ENCODE measurements at places on chromosomes 3 and 15.

DNA sequence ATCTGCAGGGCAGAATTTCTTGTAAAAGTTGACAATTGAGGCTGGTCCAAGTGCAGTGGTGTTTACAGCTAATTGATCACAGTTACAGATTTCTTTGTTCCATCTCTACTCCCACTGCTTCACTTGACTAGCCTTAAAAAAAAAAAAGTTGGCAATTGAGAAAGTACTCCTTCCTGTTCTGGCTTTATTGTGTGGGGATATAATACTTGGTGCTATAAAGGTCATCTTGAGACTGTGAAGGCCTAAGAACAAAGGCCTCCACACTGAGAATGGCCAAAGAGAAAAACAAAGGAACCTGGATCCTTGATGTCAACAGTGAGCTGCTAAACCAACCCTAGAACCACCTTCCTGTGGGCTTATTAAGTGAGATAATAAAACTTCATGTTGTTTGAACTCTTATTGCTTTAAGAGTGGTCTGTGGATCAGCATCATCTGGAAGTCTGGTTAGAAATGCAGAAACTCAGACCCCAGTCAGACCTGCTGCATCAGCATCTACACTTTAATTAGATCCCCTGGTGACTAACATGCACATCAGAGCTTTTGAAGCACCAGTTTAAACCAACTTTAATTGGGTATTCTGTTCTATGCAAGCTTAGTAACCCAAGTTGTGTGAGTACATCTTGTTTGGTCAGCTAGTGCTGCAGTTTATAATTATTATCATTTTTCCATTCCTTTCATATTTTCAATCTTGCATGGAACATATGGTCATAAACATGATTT lies 55.2 kb downstream of the TMOD3 start:
- DNase-seq = no peak

- no peak for DNase-seq
Observed at GRCh38 chr3:112776836-112777235, 69.8 kb downstream of the CD200R1L start.

GRCh38 chr3:147963711-147964110 lies 554.5 kb downstream of the ZIC1 start:
- DNase-seq = no peak

DNA sequence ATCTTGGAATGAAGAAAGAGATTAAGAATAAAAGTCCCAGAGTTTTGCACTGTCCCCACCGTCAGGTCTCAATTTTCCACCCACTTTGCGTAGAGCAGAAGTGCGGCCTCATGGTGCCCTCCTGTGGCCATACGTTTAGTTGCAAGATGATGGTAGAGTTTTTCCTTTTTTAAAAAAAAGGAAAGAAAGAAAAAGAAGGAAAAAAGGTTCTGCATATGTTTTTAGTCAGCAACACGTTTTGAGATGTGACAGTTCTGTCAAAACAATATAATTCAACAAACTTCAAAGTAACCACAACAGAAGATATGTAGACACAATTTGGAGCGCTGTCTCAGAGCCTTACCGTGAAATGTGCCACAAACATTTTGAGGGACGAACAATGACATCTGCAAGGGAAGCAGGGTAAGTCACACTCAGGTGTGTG lies 24.6 kb downstream of the EBLN2 start:
- no peak for DNase-seq

GRCh38 chr3:185405243-185405642 lies 42.3 kb downstream of the MAP3K13 start:
- no peak for DNase-seq

GRCh38 chr15:43775411-43775965 lies 1.3 kb downstream of the ELL3 start:
- DNase-seq = peak; percentile 16

DNA sequence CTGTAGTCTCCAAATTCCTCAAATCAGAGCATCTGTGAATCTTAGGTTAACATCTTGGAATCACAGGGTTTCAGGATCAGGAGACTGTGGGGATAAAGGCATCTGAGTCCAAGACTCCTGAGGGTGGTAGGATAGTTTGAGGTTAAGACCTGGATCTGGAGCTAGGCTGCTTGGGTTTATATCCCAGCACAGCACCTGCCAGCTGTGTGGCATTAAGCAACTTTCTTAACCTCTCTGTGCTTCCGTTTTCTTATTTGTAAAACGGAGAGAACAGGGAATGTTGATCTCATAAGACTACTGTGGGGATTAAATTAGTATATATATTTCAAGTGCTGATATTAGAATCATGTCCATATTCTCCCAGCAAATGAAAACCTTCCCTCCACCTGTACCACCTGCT lies 33.6 kb downstream of the WNT7A start:
- DNase-seq = no peak

DNA sequence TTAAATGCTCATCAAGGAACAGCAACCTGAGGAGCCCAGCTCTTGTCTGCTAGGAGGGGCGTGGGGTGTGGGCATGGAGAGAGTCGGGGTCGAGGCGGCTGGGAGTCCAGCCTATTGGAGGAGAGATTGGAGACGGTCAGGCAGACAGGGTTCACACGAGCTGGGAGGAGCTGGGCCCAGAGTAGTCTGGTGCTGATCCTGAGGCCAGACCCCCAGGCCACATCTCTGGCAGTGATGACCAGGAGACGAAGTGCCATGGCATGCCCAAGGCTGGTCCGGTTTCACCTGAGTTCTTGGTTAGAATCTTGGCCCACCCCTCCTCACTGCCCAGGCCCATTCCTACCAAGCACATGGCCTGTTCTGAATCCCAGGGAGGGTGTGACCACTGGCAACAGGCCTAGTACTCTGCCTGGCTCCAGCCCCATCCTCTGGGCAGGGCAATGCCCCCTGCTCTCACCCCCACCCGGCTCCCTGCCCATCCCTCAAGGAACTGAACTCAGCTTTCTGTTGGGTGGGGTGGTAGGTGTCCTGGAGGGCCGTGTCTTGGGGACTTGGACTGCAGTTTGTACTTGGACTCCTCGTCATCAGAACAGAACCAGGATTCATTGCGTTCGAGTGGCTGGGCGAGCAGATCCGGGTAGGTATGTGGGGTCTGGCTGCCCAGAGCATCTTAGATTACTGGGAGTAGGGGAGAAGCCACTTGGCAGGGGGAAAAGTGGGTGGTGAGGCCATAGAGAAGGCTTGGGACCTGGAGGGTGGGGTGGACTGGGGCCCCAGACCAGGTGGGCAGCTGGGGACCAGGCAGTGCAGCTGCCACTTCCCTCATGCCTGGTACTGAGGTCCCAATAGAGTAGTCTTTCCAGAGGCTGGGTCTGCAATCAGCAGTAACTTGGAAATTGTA lies 20.8 kb downstream of the SLC28A1 start:
- DNase-seq = no peak

- no peak for DNase-seq
Observed at GRCh38 chr3:29764041-29764440, 483.2 kb downstream of the RBMS3 start.

GRCh38 chr3:186643493-186643892 lies 3.3 kb downstream of the FETUB start:
- no peak for DNase-seq

GRCh38 chr3:173045770-173046382 lies 95.2 kb downstream of the SPATA16 start:
- DNase-seq = no peak

- no peak for DNase-seq
Observed at GRCh38 chr3:30085486-30085885, 520.9 kb upstream of the TGFBR2 start.

- no peak for DNase-seq
Observed at GRCh38 chr15:57690341-57690966, 16.1 kb upstream of the POLR2M start.

GRCh38 chr3:37997791-37998370 lies 7.3 kb downstream of the VILL start:
- DNase-seq = no peak

GRCh38 chr3:155088706-155089345 lies 8.7 kb downstream of the MME start:
- no peak for DNase-seq

DNA sequence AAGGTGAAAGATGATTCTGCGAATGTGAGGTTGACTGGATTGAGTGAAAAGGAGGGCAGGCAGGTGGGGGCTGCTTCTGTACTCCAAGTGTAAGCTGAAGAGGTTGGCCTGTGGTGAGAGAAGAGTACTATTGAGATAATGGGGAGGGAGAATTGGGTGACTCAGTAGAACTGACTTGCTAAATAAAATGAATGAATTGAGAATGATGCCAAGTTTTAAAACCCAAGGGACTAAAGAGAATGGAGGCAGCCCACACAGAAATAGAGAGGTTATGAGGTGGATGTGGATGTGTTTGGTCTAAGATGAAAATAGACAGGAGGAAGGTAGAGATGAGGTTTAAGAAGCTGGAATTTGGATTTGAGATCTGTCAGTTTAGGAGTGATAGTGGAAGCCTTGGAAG lies 5.9 kb downstream of the MME start:
- DNase-seq = no peak

DNA sequence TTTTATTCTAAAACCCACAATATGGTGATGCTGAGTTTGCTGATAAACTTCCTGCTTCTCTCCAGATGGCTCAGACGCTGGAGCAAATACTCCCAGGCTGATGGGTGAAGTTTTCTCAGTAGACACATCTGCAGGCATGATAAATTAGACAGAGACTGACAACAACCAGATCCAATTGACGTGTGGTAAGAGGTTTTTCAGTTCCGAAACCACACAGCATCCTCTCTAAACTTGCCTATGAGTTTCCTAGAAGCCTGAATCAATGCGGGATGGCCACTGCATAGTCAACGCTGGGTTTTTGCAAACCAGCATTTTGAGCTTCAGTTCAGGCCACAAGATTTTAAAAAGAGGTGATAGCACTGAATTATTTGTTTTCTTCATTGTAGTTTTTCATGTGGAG lies 360.3 kb upstream of the ARRDC4 start:
- DNase-seq = no peak

GRCh38 chr3:100399341-100400071 lies 1.4 kb downstream of the TOMM70 start:
- no peak for DNase-seq

Measured in NCI-H2107 (cell line).